Activated naive CD8-positive, alpha-beta T cell treated with anti-CD3 and anti-CD28 coated beads, Interleukin-2, amount 10 ng/mL, durations not matched to agents 7 days and 5 days (primary cell): ENCODE measurements at places on chromosomes 3 and 15.

DNA sequence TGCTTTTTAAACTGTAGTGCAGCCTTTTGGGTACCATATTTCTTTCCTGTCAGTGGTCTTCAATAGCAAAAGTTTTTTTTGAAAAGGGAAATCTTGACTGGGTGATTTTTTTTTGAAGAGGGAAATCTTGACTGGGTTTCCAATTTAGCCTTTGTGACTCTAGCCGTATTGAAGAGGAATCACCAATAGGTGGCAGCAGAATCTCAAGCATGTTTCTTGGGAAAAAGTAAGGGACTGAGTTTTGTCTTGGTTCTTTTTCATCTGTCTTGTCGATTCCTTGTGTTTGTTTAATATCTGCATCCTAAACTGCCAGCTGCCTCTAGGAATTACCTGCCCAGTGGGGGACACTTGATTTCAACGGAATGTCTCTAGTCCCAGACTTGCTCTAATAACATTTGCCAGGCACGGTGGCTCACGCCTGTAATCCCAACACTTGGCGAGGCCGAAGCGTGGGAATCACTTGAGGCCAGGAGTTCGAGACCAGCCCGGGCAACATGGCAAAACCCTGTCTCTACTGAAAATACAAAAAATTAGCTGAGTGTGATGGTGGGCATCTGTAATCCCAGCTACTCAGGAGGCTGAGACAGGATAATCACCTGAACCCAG lies 89.2 kb downstream of the RBPMS2 start:
- no peak for DNase-seq

DNA sequence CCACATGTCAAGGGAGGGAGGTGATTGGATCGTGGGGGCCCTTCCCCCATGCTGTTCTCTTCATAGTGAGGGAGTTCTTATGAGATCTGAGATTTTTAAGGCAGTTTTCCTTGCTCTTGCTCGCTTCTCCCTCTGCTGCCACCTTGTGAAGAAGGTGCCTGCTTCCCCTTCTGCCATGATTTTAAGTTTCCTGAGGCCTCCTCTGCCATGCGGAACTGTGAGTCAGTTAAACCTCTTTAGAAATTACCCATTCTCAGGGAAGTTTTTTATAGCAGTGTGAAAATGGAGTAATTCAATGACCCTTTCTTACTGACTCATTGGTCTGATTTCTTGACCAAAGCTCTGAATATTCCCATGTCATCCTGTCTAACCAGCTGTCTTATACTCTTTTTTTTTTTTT lies 484.4 kb upstream of the TPRG1 start:
- DNase-seq = no peak

DNA sequence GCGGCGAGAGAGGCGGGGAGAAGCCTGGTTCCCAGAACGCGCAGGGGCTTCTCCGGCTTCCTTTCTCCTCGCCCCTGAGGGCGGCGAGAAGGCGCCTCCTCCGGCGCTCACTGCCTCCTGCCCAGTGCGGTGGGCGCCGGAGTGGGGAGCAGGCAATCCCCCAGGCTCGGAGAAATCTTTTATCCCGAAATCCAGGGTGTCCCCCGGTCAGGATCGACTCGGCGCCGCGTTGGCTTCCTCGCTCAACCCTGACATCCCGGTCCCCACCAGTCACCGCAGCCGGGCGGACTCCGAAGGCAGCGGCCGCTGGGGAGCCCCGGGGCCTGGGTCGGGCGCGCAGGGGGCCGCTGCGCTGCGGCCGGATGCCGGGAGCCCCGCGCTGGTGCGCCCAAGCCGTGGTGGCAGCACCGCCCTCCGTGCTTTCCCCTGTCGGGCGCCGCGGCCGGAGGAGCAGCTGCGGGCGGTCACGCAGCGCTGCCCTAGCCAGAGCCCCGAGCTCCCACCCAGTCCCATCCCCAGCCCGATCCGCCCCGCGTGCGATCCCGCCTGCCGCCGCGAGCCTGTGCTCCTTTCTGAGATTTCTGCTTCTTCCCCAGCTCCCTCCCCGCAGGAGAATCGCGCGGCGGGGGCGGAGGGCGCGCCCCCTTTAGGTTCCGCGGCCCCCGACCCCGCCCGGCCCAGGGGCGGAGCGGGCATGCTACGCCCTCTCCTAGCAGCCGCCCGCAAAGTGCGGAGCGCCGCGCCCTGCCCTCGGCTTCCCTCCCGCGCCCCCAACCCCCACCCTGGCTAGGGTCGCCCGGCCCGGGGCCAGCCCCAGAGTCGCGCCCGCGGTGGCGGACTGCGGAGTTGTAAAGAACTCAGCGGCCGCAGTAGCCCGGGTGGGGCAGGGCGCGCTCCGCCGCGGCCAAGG lies 683 bp upstream of the CACNA2D3 start:
- no peak for DNase-seq

DNA sequence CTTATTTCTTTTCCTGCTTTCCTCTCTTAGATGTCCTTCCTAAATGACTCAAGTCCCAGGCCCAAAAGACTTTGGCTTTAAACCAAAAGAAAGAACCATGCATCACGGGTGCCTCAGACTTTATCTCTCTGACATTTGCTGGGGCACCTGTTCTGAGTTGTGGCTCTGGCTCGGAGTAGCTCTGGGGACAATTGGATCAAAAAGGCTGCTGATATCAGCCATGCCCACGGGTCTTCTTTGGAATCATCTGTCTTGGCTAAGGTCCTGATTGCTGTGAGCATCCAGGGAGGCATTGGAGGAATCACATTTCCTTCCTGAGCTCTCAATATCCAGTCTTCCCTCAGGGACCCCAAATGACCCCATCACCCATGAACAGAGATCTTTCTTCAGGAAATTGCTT lies 59.9 kb downstream of the CLSTN2 start:
- DNase-seq = no peak

DNA sequence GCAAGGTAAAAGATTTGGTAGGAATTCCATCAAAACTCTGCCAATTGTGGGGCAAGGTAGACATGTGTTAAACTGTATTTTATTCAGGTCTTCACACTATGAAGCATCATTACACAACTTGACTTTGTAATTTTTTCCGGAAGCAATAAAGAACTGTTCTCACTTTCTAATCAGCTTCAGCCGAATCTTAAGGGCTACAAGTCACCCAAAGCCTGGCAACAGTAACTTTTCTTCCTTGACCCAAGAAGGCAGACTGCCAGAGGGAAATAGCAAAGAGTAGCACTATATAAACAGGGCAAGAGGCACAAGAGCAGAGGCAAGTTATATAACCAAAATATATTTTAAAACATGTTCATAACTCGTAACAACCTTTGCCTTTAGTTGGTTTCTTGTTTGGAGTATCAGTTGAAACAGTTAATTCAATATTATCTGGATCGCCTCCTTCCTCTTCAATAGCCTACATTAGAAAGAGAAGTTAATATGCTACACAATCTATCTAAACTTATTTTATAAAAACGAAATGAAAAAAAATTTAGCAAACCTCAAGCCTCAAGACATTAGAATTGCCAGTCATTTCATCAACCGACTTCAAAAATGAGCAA lies 1.4 kb downstream of the SLTM start:
- no peak for DNase-seq

- no peak for DNase-seq
These were observed 75.9 kb downstream of the NCEH1 start for GRCh38 chr3:172634948-172635347.

- no peak for DNase-seq
These were observed 33.6 kb downstream of the PTPRG start for GRCh38 chr3:61594964-61595285.

- DNase-seq = no peak
These were observed 104.1 kb downstream of the TBC1D5 start for GRCh38 chr3:17638356-17638755.

GRCh38 chr3:127431066-127431465 lies 143.2 kb upstream of the PRR20G start:
- no peak for DNase-seq

DNA sequence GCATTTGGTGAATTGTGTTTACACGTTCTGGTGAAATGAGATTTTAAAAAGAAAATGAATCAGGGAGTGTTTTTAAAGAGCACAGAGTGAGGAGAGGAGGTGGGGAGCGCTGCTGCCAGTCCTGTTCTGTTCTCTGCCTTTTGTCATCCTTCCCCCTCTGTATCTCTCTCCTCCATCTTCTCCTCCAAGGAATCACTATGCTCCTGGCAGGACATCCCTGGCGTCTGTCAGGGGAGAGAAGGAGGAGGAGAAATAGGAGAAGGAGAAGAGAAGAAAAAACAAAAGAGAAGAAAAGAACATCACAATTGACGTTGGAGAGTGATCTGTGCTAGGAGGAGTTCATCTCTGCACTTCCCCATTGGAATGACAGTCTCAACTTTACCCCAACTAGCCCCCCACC lies 627.6 kb upstream of the TBL1XR1 start:
- DNase-seq = no peak

DNA sequence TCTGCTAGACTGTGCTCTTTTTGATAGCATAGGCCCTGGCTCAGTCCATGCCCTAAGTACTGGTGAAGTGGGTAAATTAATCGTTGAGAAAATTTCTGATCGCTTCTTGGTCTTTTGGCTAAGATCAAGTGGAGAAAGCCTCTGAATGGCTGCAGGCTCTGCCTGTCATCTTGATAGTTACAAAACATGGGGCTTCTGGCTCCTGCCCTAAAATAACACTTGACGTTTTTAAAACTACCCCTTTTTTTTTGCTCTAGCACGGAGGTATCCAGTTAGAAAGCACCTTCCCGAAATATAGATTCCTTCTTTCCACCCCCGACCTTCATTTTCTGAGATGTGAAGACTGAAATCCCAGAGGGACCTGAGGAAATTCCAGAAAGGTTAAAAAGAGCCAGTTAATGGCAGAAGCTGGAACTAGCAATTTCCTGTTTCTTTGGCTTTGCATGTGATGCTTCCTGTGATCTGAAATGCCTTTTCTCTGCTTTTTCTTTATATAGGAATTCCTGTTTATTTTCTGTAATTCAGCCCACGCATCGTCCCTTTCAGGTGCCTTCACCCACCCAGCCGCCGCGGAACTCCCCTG lies 799 bp upstream of the C2CD4B start:
- no peak for DNase-seq

DNA sequence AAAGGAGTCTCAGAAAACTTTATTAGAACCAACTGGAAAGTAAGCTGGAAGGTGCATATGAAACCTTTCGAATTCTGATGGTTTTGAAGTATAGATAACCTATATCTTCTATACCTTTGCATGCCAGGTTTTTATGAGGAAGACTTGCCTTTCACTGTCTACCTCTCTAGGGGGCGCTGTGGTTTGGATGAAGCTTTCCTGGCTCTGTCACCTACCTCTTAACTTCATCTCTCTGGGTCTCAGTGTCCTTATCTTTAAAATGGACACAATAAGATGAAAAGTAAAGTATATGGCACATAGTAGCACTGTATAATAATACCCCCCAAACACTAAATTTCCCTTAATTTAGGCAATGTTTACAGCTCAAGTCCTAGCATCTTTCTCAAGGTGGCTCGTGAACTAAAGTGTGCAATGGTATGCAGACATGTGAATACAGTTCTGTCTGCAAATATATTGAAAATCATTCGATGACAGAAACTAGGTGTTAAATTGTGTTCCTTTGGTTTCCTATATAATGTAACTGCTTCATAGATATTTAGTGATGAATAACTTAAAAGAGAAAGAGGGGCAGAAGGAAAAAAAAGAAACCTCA lies 314.3 kb downstream of the CHST2 start:
- no peak for DNase-seq

DNA sequence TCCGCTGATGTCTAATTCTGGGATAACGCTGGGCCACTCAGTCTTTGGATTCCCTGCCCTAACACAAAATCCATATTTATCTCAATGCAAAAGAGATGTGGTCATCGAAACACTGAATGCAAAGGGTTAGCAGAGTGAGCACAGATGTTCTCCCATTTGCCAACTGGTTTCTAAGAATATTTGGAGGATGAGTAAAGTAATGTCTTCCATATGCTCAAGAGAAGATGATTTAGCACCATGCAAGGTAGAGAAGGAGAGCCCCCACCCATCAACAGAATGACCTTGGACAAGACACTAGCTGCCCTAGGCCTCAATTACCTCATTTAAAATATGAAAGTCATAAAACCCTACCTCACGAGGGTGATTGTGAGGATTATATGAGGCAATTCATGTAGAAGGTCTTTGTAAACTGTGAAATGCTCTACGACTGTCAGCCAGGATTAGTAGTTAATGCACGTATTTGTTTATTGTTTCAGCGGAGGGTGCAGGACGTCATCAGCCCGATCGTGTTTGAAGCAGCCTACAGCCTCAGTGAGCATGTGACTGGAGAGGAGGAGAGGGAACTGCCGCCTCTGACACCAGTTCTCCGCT lies 232.9 kb upstream of the CTDSPL start:
- DNase-seq = no peak

DNA sequence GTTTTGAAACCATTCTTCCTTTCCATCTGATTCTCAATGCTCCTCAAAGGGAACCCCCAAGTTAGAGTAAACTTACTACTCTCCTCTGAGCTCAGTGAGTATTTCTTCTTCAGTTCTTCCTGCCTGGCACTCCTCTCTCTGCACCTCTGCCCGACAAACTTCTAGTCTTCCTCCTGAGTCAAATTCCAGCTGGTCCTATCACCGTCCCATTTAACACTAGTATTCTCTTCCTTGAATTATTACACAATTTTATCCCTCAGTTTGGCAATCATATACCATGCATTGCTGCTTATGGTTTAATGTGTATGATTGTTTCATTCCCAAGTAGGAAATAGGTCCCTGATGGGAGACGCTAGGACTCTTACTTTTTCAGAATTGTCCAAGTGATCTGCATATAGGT lies 279.7 kb downstream of the MECOM start:
- DNase-seq = no peak

- no peak for DNase-seq
These were observed 53.8 kb downstream of the MGLL start for GRCh38 chr3:127768346-127769008.
